ENCODE measurements at places on chromosomes 6 and 20.

- no peak for DNase-seq
These were observed 130.7 kb downstream of the ALDH8A1 start for GRCh38 chr6:134819236-134819635.

DNA sequence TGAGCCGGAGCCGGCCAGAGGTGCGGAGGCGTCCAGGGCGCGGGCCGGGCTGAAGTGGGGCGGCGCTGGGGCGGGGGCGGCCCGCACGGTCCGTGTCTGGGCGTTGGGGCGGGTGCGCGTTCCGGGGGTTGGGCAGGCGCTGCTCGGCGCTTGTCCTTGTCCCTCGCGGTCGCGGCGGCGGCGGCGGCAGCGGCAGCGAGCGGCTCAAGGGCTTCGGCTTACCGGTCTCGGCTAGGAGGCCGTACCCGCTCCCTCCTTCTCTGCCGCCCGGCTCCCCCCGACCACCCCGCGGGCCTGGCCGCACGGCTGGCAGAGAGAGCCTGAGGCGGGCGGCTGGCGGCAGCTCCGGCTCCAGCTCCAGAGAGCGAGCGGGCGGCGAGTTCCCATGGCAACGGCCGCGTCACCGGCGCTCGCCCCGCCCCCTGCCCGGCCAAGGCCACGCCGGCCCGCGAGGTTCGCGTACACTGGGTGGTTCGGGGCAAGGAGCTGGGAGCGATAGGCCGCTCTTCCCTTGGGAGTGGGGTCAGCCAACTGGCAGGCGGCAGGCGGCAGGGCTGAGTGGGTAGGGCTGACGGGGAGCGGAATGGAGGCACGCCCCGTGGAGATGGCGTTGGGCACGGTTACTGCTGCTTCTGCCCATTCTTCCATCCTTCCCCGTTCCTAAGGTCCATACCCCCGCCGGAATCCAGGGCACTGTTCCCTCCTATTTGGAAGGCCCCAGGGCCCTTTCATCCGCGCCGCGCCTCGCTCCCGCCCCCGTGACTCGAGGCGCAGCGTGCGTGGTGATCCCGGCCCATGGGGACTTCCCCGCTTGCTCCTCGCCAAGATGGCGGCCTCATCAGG, at the start of gene LRRC73:
Gene LRRC73 (minus strand): TSS at position 363 of the 843 bp plus-strand sequence. CDS start 561 bp downstream, outside the sequence.
- peak; percentile 80 for DNase-seq

- DNase-seq = no peak
These were observed 2.2 kb upstream of the QKI start for GRCh38 chr6:163412341-163412740.

- no peak for DNase-seq
These were observed 13.6 kb upstream of the TTLL2 start for GRCh38 chr6:167311286-167311685.

GRCh38 chr6:156804402-156804801, 27.2 kb downstream of the ARID1B start:
- no peak for DNase-seq

DNA sequence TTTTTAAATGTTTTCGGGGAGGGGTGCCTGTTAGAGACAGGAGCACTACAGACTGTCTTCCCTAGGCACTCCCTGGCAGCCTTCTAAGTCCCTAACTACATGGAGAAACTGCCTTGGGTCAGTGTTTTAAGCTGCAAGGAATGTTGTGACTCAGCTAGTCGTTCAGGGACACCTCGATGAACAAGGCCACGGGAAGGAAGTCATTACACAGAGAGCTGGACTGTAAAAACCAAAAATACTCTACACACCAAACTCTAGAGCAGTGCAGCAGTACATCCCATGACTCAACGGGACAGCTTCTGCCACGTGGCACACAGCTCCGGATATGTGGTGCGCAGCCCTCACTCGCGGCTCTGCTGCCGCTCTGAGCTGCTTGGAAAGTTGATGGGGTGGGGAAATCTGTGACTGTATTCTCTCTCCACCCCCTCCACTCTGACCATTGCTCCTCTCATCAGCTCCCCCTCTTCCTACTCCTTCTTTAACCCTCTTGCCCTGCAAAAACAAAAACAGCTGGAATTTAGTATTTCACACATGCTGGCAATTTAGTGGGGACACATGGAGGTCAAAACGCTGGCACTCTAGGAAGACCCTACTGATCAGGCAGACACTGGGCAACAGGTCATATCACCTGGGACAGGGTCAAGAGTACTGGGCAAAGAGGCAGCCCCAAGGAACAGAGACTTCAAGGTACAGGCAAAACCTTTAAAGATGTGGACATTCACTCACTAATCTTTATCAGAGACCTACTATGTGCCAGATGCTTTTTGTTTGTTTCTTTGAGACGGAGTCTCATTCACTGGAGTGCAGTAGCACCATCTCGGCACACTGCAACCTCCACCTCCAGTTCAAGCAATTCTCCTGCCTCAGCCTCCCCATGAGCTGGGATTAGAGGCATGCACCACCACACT, 10.9 kb upstream of the LPIN3 start:
- DNase-seq = peak; percentile 65

- peak; percentile 23 for DNase-seq
These were observed 137.8 kb upstream of the SPACA1 start for GRCh38 chr6:87909849-87910248.

GRCh38 chr20:20525756-20526155, 157.9 kb downstream of the INSM1 start:
- DNase-seq = no peak

DNA sequence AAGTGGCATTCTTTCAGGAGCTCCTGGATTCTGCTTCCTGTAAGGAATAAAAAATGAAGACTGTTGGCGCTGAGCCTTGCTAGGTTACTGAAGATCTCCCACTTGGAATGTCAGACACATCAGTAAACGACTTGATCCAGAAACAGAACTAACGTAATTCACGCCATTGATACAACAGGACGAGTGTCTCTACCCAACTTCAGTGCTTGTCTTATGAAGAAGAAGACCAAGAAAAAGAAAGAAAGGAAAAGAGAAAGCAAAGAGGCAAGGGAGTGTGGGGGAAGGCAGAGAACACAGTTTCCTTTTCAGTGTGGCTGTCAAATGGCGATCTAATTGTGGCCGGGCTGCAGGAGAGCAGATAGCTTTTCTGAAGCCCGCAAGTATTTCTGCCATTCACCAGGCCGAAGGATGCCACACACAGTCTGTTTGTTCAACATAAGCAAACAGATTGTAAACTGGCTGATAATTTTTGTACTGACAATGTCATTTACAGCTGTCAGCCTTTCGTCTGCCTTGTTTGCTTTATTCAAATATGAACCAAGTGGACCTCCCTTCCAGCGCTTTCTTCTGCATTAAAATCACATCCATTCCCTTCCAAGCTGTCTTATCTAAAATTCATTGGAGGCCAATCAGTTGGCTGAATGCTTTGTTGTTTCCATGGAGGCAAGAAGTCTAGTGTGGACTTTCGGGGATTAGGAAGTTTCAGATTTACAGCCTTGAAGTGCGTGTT, 180.6 kb downstream of the FOXA2 start:
- no peak for DNase-seq

DNA sequence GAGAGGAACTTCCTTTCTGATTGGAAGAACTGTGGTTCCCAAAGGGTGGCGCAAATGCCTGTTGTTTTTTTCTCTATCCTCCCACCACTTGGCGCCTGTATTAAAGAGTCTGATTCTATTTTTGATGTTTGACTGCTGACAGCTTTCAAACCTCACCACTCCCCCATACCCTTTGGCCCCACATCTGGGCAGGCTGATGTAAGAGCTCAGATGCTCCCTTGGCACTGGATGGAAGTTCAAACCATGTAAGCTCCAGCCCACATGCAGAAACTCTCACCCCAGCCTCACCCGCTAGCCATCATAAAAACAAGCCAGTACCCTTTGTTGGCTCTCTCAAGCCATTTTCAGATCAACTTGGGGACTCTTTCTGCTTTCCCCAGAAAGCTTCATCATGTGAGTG, 20.0 kb upstream of the TMEM14A start:
- no peak for DNase-seq

DNA sequence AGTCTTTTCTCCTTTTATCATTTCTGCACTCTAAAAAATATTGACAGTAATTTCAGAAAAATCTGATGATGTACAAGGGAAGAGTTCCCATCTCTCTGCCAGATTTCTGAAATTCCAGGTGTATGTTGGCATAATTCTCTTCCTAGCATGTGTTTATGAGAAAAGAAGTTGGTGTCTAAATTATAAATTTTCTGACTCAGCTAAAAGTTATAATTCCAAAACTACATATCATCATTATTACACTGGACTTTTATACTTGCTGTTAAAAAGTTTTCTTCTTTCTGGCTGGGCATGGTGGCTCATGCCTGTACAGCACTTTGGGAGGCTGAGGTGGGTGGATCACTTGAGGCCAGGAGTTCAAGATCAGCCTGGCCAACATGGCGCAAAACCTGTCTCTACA, 135.7 kb upstream of the SAMD5 start:
- DNase-seq = no peak

GRCh38 chr6:123022975-123023374, 26.9 kb downstream of the CLVS2 start:
- no peak for DNase-seq

DNA sequence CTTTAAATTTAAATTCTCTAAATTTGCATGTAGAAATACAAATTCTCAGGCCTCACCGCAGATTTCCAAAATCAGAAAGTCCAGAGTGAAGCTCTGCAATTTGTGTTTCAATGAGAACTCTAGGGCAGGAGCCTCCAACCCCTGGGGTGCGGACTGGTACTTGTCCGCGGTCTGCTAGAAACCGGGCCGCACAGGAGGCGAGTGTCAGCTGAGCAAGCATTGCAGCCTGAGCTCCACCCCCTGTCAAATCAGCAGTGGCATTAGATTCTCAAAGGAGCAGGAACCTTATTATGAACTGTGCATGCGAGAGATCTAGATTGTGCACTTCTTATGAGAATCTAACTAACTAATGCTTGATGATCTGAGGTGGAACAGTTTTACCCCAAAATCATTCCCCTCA, 203.0 kb upstream of the PCSK2 start:
- no peak for DNase-seq

DNA sequence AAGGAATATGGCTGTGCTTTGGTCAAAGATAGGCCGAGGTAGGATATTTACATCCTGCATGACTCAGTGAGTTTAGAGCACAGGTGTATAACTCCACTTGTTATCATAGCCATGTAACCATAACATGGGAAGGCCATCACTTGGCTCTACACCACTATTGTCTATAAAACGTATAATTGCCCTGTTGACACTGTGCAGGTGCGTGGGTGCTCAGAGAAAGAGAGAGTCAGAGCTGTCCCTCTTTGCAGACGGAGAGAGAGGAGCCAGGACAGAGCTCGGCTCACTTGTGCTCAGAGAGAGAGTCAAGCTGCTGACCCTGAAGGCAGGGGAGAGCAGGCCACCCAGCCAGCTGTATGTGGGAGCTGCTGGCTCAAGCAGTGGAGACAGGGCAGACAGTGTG, 46.0 kb downstream of the OR2B6 start:
- no peak for DNase-seq

DNA sequence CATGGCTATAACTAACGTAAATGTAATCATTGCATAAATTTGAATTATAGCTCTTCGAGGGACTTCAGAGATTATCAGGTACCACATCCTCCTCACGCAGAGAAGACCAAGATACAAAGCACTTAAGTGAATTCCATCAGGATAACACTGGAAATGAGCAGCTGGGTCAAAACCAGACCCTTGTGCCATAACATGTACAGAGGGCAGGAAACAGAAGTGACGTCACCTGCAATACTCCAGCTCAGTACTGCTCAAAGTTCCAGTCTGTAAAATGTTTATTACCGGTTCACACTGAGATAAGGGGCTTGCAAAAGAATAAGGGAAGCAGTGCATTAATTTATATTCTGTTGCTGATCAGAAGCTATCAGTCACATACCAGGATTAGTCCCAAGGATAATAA, 45.8 kb downstream of the RGS17 start:
- DNase-seq = no peak

DNA sequence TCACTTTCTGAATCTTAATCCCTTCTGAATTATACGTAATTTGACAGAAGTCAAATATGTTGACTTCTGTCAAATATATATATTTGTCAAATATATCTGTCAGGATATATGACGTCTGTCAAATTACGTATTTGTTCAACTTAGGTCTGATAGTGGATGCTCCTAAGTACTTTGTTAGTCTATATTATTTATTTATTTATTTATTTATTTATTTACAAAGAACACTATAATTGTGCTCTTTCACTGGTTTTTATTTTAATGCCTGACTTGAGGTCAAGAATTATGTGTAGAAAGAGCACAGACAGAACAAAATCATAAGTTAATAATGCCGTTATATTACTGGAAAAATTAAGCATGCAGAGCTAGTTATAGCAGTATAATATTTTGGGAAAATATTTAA, 81.2 kb downstream of the UST start:
- DNase-seq = no peak

DNA sequence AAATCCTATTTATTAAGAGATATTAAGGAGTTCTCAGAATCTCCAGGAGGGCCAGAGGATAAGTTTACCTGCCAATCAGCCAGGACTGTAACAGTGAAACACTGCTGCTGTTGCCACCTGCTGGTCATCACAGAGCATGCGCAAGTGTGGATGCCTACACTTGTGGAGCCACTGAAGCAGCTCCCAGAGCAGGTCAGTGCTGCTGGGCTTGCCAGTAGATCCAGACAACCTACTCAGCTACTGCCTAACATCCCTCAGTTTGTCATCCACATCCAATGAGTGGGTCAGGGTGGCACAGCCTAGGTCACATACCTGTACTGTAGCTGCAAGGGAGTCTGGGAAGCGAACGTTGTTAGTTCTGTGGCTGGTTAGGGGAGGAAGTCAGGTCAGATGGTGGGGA, 18.3 kb upstream of the NHSL1 start:
- DNase-seq = peak; percentile 39

DNA sequence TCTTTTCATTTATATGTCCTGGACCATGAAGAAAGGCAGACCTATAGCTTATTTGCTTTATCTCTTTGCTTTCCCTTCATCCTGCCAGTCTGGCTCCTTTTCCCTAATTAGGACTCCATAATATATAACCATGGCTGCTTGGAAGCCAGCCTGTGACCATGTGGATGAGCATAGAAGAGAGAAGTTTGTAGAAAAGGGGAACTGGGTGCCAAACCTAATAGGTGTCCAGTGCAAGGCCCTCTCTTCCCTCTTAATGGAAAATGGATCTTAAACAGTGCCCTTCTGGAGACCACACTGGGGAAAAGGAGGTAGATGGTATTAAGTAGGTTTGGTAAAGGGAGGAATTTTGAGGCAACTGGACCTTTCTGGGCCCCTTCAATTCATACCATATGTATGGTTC, 16.7 kb upstream of the OSTM1 start:
- DNase-seq = no peak

- no peak for DNase-seq
These were observed 278.5 kb upstream of the MAN1A1 start for GRCh38 chr6:119627908-119628669.

DNA sequence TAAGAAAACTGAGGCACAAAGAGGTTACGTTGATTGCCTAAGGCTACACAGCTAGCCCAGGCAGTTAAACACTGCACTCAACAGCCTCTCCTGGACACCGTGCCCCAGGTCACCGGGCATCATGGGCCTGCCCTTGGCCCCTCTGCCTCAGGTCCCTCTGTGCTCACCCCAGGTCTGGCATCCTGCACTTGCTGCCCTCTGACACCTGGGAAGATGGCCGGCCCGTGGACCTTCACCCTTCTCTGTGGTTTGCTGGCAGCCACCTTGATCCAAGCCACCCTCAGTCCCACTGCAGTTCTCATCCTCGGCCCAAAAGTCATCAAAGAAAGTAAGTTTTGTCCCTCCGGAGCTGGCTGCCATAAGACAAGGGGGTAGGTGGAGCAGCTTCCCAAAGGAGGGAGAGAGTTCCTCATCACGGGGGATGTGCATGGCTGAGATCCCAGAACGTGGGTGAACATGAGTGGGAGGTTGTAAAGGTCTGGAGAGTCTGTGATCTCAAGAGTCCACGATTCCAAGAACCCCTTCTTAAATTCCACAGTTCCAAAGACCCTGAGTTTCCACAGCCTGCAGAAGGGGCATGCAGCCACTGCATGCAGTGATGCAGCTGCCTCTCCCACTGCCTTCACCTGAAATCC, 3.0 kb downstream of the BPIFB1 start:
- no peak for DNase-seq

All from T-helper 2 cell treated with Interferon-gamma antibody and Interleukin-4, amounts not matched to agents 5 μg/mL and 100 μg/mL, for 36 hours (primary cell).